Endodermal cell (in vitro differentiated cells): ENCODE measurements at places on chromosomes 3 and 15. TPM values are rescaled to one million over a fixed set of nuclear protein-coding genes. Genes with fewer than 3 reads are reported as not detected.
A peak's percentile ranks its signal among the peaks of the same experiment; 100 is the strongest.

GRCh38 chr3:128074851-128075521 lies 22.7 kb downstream of the SEC61A1 start:
- DNase-seq = no peak

The TMEM266 gene
- total RNA-seq = 2.0 to 2.7 TPM (median 2.2 TPM) in 3 replicates

DNA sequence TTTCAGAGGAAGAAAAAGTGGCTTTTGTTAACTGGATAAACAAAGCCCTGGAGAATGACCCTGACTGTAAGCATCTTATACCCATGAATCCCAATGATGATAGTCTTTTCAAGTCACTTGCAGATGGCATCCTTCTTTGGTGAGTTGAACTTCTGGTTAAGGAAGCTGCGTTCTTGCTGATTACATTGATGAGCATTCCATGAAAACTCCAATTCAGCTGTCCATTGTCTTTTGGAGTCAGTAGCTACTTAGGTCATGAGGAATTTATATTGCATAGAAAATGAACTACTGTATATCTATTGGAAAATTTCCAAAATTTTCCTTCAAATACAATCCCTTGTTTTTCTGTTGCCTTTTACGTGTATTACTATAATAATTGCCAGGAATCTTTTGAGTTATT lies 47.7 kb upstream of the TRPC1 start:
- no peak for DNase-seq

DNA sequence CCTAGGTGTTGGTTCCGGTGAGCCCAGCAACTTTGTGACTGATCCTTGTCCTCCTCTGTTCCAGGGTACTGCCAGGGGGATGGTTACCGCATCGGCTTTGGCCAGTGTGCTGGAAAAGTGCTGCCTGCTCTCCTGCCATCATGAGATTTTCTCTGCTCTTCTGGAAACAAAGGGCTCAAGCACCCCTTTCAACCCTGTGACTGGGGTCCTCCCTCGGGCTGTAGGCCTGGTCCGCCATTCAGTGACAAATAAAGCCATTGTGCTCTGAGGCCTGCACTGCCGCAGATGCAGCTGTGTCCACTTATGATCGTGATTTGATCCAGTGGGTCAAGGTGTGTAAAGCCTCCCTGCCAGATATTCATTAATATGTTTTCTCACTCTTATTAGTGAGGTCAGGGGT lies 33.3 kb downstream of the FAH start:
- no peak for DNase-seq

The ARPP21 gene
- not detected in 2 replicates for total RNA-seq

The SAMMSON gene
- total RNA-seq = not detected in 2 replicates

DNA sequence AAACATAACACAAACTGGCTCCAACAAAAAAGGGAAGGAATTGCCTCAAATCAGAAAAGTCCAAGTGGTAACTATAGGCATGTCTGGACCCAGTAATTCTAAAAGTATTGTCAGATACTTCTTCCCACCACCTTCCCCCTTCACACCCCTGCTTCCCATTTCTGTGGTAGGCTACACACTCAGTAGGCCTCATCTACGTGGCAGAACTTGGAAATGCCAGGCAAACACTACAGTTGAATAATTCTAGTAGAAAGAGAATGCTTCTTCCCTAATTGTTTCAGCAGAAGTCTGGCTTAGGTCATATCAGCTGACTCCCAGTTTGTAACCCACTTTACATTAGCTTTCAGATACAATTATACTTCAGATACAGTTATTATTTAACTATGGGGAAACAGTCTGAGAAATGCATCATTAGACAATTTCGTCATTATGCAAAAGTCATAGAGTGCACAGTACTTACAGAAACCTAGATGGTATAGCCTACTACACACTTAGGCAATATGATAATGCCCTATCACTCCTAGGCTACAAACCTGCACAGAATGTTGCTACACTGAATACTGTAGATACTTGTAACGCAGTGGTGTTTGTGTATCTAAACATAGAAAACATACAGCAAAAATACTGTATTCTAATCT lies 6.4 kb downstream of the SETMAR start:
- DNase-seq = no peak

DNA sequence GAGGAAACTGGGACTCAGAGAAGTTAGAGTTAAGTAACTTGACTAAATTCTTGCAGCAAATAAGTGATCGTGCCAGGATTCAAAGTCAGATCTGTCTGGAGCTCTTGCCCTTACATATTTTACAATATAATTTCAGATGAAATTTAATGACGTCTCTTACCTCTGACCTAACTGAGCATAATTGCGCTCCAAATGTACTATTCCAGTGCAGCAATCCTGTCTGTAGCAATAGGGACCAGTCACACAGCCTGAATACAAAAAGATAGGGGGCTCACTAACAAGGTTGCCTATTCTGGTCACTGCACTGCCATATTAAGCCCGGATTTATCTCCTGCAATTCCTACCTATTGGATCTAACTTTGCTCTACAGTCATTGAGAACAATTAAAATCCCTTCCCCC lies 316.4 kb downstream of the ZBTB20 start:
- no peak for DNase-seq

DNA sequence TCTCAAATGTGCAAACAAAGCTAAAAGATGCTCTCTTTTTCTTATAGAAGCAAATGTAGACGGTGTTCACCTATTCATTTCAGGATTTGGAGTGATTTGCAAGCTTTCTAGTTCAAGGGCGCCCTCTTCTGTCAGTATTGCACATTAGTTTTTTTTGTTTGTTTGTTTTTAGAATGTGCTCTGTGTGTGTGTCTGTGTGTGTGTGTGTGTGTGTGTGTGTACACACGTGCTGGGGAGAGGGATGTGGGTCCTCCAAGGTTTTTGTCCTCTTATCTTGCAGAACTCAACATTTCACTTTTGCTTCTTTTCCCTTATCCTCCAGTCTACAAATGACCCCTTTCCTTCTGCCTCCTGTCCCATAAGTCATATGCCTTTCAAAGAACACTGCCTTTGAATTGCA lies 23.5 kb downstream of the DNAH1 start:
- peak; percentile 80 for DNase-seq

DNA sequence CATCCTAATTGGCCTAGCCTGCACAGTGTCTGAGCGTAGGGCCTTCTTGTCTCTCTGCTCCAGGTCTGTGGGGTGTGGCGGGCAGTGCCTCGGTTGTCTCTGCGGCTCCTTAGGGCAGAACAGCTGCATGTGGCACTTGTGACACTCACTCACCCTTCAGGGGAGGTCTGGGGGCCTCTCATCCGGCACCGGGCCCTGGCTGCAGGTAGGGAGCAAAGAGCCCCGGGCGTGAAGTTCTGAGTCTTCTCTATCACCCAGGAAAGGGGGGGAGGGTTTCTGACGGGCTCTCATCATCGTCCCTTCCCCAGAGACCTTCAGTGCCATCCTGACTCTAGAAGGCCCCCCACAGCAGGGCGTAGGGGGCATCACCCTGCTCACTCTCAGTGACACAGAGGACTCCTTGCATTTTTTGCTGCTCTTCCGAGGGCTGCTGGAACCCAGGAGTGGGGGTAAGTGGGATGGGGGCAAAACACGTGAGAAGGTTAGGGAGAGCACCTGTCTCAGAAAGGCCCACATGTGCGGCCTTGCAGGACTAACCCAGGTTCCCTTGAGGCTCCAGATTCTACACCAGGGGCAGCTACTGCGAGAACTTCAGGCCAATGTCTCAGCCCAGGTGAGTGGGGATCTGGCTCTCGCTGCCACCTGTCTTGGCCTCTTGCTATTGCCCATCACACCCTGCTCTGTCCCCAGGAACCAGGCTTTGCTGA lies 2.6 kb downstream of the CHRD start:
- no peak for DNase-seq

The NTRK3 gene
- 0.11 to 0.82 TPM (median 0.52 TPM) in 3 replicates for total RNA-seq

The STAB1 gene
- total RNA-seq = 0.32 and 0.55 TPM in 2 replicates

The RPUSD3 gene
- total RNA-seq = 59.2 to 67.1 TPM (median 63.1 TPM) in 3 replicates
